ENCODE measurements at places on chromosomes 7 and 10.

DNA sequence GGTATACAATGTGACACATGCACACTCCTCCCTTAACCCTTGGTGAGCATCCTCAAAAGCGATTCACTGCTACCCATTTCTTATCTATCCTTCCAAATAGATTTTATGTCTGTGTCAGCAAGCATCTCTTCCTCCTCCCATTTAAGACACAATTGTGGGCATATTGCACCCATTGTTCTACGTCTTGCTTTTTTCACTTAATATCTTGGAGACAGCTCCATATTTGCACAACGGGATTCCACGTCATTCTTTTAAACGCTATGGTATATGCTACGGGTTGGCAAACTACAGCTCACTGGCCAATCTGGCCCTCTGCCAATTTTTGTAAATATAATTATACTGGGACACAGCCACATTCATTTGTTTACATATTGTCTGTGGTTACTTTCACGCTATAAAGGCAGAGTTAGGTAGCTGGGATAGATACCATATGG, 88.6 kb downstream of the RNF216 start:
- DNase-seq, result no peak

GRCh38 chr10:120824881-120825309, 26.3 kb upstream of the WDR11 start:
- DNase-seq, result no peak

DNA sequence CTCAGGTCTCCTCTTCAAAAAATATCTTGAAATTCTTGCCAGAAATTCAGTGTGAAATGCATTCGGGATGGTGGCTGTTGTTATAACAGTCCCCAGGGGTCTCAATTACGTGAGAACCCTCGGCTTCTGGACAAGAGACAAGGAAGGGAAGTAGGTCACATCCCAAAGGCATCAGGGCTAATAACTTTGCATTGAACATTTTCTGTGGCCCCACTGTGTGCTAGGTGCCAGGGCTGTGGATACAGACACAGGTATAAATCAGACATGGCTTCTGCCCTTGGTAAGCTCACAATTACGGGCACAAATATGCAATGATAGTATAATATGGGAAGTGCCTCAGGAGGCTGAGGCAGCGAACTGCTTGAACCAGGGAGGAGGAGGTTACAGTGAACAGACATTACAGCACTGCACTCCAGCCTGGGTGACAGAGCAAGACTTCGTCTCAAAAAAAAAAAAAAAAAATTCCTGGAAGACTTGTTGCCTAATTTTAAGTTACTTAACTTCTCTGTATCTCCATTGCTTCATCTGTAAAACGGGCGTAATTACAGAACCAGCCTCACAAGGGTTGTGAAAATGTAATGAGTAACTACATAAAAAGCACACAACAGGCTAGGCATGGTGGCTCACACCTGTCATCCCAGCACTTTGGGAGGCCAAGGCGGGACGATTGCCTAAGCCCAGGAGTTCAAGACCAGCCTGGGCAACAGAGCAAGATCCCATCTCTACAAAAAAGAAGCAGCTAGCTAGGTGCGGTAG, 2.5 kb upstream of the RHBDD2 start:
- no peak for DNase-seq

- DNase-seq, result no peak
Measured at GRCh38 chr10:90862908-90863514, 5.2 kb upstream of the HTR7 start.

DNA sequence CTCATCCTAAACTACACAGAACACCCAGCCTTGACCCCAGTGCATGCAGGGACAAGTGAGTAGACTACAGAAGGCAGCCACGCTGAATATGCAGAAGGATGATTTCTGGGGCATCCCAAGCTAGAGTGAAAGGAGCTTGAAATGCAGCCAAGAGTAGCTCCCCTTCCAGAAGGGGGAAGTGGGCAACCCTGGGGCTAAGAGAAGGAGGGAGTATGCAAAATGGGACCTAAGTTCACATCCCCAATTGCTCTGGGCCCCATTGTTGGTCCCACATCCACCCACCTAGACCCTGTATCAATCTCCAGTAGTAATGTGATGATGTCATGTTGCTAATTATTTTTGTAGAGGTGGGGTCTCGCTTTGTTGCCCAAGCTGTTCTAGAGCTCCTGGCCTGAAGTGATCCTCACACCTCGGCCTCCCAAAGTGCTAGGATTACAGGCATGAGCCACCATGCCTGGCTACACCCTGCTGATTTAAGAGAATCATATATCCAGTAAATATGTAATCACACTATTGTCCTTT, 5.6 kb upstream of the PSTK start:
- DNase-seq, result no peak

DNA sequence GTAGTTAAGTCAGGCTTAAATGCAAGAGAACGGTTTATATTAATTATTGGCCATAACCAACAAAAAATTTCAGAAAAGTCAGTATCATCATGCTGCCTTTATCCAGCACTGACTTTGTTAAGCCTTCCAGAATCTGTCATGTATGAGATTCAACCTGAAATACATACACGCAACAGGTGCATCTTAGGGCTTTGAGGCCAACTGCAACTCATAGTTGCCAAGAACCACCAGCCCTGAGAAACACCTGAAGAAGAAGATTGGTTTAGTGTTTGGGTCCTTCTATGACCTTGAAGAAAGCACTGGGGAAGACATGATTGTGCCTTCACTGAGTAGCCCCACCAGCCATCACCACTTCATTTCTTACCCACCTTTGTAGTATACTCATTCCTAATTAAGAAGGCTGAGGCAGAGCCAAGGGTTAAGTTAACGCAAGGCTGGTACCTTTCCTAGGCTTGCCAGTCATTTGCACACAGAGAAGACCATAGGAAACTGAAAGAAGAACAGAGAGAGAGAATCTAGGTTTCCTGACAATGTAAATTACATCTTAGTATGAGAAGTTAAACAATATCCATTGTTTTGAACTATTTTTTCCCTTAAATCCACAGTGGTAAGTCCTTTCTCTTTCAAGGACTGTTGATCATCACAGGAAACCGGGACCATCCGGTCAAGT, 200.1 kb upstream of the PRKCQ start:
- no peak for DNase-seq

Data from H1 (cell line).